ENCODE measurements at places on chromosomes 2 and 18.

GRCh38 chr2:191013682-191013931 is 364 bp downstream of the STAT1 start:
- DNase-seq = no peak

DNA sequence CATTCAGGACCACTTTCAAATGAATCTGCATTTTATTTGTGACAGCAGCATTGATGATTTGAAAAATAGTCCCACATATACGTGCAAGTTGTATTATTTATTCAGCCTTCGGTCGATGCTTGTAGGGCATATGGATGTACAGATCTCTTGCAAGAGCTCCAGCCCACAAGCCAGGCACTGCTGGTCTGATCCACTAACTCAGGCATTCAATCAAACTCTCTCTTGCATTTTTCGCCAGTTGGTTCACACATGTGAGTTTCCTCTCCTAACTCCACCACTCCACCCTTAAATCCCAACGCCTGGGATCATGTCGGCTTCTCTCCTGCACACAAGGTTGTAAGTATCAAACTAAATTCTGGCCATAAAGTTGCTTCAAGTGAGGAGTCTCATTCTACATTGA is 318.7 kb downstream of the CYP26B1 start:
- no peak for DNase-seq

DNA sequence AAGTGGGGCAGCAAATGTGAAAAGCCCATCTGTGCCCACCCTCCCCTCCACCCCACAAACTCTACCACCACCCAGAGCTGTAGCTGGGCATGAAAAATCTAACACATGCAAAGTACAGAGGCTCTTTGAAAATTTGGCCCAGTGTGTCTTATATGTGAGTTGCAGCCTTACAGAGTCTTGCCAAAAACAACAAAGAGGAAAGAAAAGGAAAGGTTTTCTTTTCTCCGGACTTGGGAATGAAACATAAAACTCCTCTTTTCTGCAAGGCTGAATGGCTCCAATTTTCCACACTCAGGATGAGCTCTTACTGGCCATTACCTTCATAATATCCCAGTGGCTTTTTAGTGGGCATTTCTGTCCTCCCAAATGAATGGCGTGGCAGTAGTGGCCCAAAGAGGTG is 27.9 kb upstream of the POU3F3 start:
- no peak for DNase-seq

GRCh38 chr2:2039826-2040225 is 291.2 kb downstream of the MYT1L start:
- DNase-seq = no peak

- no peak for DNase-seq
Measured at GRCh38 chr2:203427061-203427460, 98.9 kb downstream of the ABI2 start.

DNA sequence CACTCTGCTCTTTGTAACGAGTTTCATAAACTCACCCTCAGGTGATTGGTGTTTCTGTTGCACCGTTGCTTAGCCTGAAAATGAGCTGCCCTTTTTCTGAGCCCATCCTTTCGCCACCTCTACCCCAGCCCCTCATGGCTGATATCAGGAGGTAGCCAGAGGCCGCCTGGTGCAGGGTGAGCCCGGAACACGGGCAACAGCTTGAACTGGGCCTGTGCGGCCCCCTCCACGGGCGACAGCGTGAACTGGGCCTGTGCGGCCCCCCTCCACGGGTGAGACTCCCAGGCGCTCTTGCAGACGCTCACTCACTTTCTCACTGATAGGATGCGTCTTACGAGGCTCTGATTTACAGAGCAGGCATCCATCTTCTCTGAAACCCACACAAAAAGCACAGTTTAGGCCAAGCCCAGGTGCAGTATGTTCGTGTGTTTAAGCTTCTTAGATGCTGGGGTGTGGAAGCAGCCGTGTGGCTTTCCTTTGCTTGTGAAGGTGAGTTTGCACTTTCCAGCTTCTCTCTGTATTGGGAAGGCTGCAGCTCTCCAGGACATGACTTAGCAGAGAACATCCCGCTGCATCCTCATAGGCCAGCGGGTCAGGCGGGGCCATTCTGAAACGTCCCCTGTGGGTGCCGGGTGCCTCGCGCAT is 83.5 kb downstream of the NFATC1 start:
- no peak for DNase-seq

DNA sequence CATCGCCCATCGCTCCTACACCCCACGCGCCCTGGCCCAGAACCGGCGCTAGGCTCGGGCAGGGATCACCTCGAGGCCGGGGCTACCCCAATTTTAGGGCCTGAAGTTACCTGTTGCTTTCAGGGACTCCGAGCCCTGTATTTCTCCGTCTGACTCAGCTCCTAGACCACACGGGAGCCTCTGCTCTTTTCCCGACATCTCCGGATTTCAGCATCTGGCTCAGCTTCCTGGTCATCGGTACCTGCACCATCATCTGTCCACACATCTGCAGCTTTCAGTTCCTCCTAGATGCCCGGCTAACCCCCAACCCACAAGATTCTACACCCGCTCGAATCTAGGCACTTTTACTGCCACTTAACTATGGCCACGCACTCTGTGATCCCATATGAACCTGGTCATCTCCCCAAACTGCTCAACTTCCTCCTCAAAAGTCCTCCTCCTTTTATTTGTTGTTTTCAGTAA is 12.1 kb upstream of the HMSD start:
- no peak for DNase-seq

DNA sequence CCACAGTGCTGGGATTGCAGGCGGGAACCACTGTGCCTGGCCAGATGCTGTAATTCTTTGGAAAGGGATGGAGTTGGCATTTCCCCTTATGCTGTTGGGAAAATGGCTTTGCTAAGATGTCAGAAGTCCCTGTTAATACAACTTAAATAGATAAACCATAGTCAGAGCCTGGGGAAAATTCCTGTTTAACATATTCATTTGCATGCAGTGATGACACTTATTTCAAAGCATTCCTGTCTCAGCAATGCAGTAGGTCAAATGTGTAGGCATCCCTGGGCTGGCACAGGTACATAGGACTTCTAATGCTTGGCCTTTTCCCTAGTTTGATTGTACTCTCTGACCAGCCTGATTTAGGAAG is 38.6 kb downstream of the RAMP1 start:
- no peak for DNase-seq

- DNase-seq = no peak
Measured at GRCh38 chr2:1572638-1573037, 159.4 kb downstream of the TPO start.

DNA sequence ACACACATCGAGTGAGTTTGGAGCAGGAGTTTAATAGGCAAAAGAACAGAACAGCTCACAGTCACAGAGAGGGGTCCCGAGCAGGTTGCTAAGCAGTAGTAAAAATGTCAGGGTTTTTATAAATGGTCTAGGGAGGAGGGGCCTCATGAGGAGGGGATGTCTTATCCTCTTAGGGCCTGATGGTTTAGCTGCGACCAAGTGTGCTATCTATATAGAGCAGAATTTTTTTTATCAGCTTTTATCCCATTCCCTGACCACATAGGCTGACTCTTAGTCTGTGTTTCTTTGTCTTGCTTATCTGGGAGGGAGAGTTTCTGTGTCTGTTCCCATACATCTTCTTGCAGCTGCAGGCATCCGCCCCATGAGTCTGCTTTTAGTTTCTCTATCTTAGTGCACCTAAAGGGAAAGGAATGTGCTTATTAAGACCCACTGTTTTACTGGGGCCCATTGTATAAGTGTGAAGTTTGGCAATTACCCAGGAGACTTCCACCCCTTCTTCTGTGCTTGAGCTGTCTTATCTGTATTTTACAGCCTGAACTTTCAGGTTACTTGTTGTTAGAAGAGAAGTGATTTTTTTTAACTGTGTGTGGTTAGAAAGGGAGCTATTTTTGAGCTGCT is 30.4 kb upstream of the GMCL1 start:
- DNase-seq = no peak

- DNase-seq = no peak
Measured at GRCh38 chr2:211487733-211488132, 931.3 kb downstream of the CPS1 start.

DNA sequence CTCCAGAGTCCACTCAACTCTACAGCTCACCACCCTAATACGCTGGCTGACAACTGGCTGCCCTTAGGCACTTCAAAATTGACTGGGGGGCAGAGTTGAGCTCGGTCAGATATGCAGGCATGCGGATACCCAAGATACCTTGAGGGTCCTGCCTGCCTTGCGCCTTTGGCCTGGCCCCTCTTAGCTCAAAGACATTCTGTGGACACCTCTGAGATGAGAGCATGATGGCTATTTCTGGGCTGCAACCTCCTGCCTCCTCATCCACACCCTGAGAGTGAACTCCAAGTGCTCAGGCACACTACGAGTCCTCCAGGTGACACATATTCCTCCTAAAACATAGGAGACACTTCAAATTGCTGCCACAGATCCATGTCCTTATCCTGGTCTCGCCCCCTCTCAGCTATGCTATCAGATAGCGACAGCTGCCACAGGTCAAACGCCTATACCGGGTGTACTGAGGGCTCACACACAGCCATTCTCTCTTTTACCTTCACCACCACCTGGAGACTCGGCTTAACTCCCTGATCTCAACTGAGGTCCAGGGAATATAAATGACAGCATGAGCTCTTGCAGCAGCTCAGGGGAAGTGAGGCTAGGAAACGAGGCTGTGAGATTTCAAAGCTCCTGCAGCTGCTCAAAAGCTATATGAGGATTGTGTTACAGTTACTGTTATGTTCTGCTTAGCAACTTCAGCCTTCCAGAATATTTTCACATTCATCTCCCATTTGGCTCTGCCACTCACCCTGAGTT is 60.5 kb upstream of the TEX51 start:
- no peak for DNase-seq

DNA sequence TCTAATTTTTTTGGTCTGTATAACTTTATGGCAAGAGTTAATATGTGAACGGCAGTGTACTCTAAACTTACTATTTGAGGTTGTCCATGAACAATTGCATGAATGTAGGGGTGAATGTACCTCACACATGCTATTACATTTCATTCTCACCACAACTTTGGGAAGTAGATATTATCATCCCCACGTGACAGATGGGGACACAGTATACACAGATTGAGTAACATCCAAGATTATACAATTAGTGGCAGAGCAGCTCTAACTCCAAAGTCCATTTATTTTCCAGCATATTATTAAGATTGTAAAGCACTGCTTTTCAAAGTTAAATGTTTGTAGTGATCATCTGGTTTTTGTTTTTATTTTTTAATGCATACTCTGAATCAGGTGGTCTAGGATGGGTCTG is 622.1 kb upstream of the ZEB2 start:
- no peak for DNase-seq
